ENCODE measurements at places on chromosomes 12 and 14.

- DNase-seq = peak; percentile 84
Observed at GRCh38 chr12:6607751-6608591, 792 bp upstream of the CHD4 start.

- DNase-seq = no peak
Observed at GRCh38 chr12:107126796-107127481, 33.6 kb upstream of the CRY1 start.

DNA sequence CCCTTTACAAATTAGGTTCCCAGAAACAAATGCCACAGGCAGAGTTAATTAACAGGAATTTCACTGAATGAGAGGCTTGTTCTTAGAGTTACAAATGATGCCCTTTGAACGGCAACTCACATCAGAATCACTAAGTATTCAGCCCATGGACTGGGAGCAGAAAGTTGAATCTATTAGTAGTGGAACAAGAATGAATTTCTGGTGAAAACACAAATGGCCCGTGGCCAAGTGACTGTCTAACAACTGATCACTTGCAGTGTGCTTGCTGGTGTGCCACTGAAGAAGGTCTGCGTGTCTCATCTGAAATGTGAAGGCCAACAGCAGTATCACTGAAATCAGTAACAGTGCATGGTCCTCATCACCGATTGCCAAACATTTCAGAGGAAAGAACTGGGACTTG, 893.4 kb upstream of the TMEM132C start:
- DNase-seq = no peak

GRCh38 chr12:49733219-49734017, 7.9 kb upstream of the TMBIM6 start:
- DNase-seq = no peak

GRCh38 chr12:16568873-16569272, 37.1 kb downstream of the LMO3 start:
- no peak for DNase-seq
